ENCODE measurements at places on chromosomes 6 and 20.

DNA sequence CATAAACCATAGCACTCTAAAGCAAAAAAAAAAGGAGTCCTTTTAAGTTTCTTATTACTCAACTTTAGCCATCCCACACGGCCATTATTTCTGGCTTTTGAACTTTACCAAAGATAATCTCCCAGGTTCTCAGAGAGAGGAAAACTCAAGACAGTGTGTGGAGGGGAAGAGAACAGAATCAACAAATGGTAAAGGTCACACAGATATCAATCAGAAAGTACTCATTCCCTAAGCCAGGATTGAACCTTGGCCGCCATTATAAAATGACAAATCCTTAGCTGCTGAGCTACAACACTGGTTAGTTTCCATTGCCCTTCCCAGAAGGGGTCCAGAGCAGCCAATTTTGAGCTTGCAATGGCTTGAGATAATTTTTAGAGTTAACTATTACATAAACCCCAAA, 10.1 kb upstream of the TRIM38 start:
- no peak for DNase-seq

- DNase-seq = no peak
Measured at GRCh38 chr20:1835186-1836035, 59.8 kb upstream of the SIRPA start.

- no peak for DNase-seq
Measured at GRCh38 chr6:157645201-157645795, 177.7 kb upstream of the SNX9 start.

- no peak for DNase-seq
Measured at GRCh38 chr6:129959358-129959930, 58.9 kb upstream of the L3MBTL3 start.

GRCh38 chr6:35736253-35736894, 458 bp upstream of the ARMC12 start:
- peak; percentile 89 for DNase-seq

DNA sequence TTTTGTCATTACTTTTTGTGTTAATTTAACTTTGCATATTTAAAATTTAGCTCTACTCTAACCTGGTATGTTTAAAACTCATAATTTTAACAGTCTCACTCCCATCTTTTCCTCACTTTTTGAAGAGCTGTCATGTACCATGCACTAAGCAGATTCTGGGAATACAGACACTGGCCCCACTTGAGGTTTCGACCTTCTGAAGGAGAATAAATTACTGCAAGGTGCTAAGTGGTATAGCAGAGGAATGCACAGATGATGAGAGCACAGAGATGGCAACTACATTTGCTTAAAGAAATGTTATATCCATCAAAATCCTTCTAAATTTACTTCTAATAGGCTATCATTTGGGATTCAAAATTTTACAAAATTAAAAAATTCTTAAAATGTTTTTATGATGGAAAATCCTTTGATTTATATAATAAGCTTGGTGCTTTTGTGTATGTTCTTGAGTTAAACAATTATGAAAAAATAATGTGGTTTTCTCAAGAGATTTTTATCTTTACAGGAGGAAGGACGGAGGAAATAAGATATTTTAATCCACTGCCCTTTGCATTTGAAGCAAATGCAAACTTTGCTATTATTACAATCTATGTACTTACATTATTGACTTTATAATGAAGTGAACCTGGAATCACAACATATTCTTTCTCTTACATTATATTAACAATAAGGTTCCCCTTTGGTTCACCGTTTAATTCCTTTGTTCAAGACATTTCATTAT, 79.3 kb downstream of the AHI1 start:
- DNase-seq = no peak

DNA sequence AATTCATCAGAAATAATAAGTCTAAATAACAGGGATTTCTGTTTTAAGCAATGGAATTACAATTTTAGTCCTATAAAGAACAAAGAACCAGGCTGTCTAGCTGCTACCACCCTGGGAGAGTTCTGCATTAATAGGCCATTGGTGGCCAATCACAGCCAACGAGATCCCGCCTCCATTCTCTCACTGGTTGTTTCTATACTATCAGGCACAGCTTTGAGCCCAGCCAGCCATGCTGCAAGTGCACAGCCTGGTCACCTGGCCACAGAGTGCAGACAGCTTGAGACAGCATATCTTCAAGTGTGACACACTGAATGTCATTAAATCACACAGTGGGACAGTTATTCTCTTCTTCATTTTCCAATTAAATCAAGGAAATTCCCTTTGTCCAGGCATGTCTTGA, 16.1 kb upstream of the RAB22A start:
- no peak for DNase-seq

DNA sequence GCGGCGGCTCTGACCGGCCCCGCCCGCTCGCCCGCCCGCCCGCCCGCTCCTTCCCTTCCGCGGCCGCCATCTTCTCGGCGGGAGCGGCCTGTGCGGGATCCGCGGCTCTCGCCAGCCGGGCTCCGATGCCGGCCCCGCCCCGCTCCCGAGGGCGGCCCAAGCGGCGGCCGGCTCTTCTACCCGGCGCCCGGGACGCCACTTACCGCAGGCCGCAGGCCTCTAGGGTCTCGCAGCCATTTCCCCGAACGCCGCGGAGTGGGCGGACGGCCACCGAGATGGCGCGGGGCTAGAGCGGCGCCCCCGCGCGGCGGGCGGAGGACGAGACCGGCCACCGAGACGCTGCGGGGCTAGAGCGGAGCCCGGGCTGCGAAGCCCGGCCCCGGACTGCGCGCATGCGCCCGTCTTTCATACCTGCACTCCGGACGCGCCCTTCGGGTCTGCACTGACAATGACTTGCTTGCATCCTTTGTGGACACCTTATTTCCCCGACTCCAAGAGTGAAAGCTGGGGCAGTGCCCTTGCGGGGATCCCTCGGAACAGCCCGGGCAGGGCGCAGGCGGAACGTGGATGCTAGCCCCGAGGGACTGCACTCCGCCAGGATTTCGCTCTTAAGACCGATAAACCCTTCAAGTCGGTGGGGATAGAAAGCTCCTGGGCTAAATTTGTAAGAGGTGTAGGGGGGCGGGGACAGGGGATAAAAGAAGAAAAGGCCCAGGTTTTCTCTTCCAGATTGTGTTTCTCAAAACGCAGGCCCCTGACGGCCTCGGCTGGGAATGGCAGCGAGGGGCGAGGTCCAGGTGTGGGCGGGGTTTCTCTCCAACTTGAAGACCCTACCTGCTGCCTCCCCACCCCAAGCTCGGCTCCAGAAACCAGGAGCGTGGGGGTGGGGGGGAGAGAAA, at the start of gene DIDO1:
TSS of gene DIDO1 (minus strand) at position 277 of the 899 bp plus-strand sequence.
- peak; percentile 92 for DNase-seq

DNA sequence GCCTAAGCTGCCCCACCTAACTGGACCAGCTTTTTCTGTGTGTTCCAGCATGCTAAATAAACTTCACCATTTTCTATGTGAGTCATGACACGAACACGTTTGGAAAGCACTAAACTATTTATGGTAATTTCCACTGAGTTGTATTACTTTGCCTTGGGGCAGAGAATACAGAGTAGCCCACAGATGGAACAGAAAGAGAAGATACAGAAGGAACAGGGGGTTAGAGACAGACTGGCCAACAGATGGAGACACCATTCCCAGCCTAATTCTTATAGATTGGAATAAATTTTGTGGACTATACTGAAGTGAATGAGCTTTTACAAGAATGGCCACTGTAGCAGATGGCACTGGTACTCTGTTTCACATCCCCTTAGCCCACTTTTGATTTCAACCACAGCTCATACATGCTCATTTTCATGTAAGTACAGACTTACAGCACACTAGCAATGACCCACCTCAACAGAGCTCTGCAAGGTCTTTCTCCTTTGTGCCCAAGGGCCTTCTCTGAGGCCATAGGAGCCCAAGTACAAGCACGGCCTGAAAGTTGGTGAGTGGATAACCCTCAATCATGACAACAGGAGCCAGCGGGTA, 13.1 kb upstream of the NT5DC1 start:
- no peak for DNase-seq

- no peak for DNase-seq
Measured at GRCh38 chr6:123830120-123830519, 26.5 kb downstream of the NKAIN2 start.

DNA sequence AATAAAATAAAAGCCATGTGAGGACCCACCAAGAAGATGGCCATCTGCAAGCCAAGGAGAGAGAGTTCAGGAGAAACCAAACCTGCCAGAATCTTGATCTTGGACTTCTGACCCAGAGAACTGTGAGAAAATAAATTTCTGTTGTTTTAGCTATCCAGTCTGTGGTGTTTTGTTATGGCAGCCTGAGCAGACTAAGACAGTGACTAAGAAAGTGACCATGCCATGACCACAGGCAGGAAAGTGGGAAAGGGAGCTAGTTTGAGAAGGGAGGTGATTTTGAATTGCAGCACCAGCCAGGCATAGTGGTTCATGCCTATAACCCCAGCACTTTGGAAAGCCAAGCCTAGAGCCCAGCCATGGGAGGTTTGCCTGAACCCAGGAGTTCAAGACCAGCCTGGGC, 21.9 kb upstream of the C6orf62 start:
- no peak for DNase-seq

DNA sequence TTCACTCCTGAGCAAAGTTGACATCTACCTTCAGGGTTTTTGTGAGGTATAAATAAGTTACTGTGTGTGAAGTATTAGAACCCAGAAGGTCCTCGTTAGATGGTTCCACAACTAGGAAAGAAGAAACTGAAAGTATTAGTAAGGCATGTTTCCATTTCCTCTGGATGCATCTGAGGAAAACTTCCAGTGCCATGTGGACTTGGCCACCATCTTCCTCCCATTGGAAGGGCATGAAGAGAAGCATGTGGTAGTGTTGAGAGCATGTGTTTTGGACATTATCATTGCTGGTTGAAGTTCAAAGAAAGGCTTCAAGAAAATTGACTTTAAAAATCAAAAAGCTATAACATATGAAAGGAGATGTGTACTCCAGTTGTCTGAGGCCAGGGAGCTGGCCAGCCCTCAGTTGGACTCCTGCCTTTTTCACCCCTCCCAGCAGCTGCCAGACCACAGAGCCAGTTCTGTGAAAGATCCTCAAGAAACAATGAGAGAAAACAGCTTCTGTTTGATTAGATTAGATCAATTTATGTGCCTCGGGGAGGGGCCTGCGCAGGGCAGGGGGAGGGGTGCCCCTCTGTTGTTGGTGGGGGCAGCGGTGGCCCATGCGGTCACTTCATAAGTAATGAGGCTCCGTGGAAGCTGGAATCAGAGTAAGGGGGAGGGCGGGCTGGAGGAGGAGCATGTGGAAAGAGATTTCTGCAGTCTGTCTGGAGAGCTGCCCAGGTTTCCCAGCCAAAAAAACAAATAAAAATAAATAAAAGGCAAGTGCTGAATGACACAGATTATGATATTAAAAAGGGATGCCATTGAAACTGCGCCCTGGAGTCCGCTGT, 154.0 kb downstream of the JARID2 start:
- no peak for DNase-seq

DNA sequence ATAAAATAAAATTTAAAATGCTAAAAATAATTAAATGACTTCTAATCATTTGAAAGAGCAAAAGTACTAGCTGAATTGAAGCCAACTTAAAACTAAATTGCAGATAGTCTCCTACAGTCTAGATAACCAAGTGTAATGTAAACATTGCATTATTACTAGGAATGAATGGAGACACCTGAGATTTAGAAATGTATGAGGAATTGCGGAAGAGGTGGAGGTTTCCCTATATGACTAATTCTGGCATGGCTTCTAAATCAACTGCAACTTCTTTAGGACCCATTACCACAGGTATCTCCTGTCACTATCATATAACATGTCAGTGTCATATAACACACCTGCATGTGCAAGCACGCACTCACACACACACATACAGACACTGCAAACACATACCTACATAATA, 13.2 kb upstream of the GPR6 start:
- no peak for DNase-seq

GRCh38 chr6:46035242-46035641, 19.6 kb upstream of the CLIC5 start:
- no peak for DNase-seq

- no peak for DNase-seq
Measured at GRCh38 chr6:144546807-144547206, 261.7 kb downstream of the UTRN start.

GRCh38 chr6:82979657-82980056, 86.0 kb downstream of the UBE3D start:
- DNase-seq = no peak

- no peak for DNase-seq
Measured at GRCh38 chr6:1834646-1835516, 225.2 kb downstream of the FOXC1 start.

- no peak for DNase-seq
Measured at GRCh38 chr6:30998785-30999184, 11.5 kb upstream of the MUC22 start.

GRCh38 chr6:132063204-132063603, 112.0 kb upstream of the CCN2 start:
- no peak for DNase-seq

DNA sequence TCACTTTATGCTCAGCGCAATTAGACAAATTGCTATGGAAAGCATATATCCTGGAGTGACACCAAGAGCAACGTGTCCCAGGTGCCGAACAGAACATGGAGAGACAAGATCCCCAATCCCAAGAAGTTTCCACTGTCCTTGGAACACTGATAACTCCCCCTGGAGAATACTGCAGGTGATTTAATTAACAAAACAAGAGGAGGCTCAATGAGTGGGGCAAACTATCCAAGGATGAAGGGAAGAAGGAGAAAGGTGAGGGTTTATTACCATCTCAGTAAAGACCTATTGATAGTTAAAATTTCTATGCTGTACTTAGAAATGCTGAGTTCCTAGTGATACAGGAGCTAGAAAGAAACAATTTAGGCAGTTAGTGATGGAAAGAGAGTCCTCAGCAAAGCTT, 35.7 kb downstream of the EDN1 start:
- DNase-seq = no peak

DNA sequence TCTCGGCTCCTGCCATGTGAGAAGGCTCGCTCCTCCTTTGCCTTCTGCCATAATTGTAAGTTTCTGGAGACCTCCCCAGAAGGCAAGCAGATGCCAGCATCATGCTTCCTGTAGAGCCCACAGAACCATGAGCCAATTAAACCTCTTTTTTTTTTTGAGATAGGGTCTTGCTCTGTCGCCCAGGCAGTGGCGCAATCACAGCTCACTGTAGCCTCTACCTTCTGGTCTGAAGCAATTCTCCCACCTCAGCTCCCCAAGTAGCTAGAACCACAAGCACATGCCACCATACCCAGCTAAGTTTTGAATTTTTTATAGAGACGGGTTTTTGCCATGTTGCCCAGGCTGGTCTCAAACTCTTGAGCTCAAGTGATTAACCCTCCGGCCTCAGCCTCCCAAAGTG, 28.6 kb downstream of the RING1 start:
- DNase-seq = no peak

DNA sequence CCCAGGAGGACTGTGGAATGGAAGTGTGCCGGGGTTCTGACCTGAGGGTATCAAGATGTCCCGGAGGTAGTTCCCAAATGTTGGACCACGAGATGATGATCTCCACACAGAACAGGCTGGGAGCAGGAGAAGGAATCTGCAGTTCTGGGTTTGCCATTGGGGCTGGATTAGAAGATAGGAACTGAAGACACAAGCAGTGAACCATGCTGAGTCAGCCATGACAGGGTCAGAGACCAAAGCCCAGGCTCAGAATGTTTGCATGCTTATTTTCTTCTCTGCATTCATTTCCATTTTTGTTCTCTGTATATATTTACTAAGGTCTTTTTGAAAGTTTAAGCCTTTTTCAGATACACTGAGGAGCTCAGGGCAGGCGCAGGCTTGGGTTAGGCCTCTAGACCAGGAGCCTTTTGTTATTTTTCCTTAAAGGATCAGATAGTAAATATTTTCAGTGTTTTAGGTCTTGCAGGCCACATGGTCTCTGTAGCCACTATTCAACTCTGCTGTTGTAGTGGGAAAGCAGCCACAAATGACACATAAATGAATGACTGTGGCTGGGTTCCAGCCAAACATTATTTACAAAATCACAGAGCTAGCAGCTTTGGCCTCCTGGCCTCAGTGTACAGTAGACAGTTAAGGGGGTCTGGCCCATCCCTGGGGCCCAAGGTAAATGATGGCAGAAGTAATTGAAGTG, 28.5 kb downstream of the SLC35D3 start:
- DNase-seq = no peak
